Stimulated activated CD4-positive, alpha-beta T cell treated with anti-CD3 and anti-CD28 coated beads, Interleukin-4, amount 100 ng/mL, for 4 hours (primary cell): ENCODE measurements at places on chromosomes 6 and 20.

GRCh38 chr20:41222296-41222695, 85.0 kb downstream of the PLCG1 start:
- no peak for DNase-seq

DNA sequence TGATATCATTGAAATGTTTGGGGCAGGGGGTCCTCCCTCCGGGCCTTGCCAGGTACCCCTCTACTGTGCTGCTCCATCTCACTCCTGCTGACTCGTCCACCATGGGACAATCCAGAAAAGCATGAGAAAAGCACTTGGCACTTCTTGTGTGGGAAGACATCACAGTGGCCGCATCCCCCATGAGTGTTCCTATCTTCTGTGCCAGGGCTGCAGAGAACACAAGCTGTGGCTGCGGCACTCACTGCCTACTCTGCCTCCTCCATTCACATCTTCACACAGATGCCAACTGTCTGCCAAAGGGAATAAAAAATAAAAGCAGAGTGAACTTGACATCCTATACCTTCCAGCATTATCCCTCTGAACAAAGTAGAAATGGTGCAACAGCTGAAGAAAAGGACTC, 117.4 kb upstream of the PROKR2 start:
- DNase-seq, result no peak

DNA sequence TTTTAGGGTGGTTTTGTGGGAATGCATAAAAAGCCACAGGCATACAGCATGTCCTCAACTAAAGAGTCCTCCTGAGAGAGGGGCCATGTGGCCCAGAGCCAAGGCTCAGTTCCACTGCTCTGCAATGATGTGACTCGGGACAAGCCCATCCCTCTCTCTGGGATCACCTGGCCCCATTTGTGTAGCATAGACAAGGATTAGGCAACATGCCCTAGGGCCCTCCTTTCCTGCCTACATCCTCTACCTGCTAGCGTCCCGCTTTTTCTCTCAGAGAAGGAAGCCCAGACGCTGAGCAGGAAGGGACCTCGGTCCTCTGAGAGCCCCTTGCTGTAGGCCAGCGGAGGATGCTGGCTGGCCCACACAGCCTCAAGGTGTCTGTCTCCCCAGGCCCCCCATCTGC, 8.8 kb downstream of the TGM2 start:
- DNase-seq, result no peak

DNA sequence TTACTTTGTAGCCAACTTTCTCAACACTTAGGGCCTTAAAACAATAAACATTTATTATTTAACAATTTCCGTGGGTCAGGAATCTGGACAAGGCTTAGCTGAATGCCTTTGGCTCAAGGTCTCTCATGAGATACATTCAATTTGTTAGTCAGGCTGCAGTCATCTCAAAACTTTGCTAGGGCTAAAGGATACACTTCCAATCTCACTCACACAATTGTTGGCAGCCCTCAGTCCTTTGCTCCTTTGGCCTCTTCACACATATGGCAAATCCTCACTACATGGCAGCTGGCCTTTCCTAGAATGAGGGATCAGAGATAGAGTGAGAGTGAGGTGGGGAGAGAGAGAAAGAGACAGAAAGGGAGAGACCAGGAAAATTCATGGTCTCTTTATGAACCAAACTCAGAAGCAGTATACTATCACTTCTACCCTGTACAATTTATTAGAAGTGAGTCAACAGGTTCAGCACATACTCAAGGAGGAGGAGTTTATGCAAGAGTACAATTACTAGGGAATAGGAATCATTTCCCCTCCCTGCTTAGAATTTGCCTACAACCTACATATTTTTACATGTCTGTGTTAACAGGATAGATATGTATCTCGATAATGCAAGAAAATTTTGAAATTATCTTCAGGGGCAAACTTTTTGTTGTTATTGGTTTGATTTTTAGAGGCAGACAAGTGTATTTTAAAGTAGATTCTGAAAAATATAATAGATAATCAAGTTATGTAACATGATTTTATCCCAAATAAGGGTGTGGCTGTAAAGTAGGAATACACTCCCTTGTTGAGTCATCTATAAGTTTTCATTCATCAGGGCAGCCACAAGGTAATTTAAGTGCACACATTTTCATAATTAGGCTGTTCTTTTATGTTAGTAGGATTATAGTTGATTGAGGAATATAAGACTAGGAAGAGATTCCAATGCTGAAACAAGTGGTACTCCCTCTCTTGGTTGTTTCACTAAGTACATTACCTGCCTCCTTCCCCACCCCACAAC, 85.9 kb upstream of the HMGCLL1 start:
- no peak for DNase-seq

- no peak for DNase-seq
These were observed 71.3 kb upstream of the TOX2 start for GRCh38 chr20:43843096-43843964.

GRCh38 chr6:140623498-140623897, 1249.0 kb upstream of the CITED2 start:
- no peak for DNase-seq

DNA sequence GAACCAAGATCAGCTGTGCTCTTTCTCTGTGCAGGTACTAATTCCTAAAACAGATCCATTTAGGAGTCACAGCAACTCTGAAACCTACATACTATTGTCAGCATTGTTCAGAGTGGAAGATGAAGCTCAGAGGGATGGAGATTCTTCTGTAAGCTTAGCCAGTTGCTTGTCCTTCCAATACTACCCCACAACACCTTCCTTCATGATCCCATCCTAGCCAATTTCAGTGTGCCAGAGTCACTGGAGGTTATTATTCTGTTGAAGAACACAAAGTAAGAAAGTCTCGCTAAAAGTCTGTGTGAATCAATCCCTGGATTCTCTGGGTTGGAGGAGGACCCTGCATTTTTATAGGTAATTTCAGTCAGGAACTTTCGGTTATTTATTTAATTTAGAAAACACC, 2.3 kb downstream of the POPDC3 start:
- no peak for DNase-seq

- DNase-seq, result no peak
These were observed 220.4 kb upstream of the ZNF217 start for GRCh38 chr20:53814060-53814459.

DNA sequence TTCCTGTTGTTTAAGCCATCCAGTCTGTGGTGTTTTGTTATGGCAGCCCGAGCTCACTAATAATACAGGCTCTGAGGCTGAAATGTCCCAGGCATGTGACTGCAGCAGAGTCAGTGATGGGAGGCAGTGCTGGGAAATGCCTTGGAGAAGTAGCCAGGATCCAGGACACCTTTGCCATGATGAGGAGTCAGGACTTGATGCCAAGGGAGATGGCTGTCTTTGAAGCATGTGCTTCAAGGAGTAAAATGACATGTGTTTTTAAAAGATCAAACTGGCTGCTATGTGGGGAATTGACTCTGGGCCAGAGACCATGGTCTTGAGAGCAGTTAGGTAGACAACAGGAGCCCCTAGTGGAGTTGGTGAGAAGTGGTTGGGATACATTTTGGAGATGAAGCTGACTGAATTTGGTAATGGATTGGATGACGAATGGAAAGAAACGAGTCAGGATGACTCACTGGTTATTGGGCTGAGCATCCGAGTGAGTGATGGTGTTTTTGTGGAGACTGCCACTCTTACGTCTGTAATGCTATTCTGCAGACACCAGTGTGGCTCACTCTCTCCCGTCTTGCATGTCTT, 322.2 kb downstream of the PLCB1 start:
- no peak for DNase-seq

GRCh38 chr20:55977690-55978459, 27.4 kb downstream of the CBLN4 start:
- DNase-seq, result no peak

DNA sequence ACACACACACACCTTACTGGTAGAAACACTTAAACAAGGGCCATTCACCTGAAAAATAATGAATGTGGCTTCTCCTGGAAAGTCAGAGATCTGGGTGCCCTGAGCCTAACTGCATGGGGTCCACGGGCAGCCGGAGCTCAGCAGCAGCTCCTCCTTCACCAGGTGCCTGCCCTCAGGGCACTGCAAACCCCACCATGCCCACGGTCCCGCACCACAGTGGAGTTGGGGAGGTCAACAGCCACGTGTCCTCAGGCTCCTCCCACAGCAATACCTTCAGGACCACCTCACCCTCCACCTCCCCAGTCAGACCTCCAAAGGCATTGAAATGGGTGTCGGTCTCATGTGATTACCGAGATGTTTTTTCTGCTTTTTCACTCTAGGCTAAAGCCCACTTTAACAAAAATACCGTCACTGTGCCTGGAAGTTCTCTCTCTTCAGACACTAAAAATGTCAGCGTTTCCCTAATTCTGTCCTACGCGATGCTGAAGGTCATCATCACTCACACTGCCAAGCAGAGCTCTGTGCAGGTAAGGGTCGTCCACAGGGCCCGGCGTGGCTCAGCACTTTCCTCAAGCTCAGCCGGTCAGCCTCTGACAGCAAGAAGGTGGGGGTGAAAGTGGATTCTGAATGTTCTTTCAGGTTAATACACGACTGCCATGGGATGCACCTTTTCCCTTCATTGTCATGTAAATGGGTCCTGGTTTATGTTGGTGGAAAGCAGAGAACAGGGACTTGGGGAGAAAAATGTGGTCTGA, 48.9 kb downstream of the CDK5RAP1 start:
- no peak for DNase-seq

- DNase-seq, result no peak
These were observed 82.4 kb downstream of the VEGFA start for GRCh38 chr6:43852350-43852864.

DNA sequence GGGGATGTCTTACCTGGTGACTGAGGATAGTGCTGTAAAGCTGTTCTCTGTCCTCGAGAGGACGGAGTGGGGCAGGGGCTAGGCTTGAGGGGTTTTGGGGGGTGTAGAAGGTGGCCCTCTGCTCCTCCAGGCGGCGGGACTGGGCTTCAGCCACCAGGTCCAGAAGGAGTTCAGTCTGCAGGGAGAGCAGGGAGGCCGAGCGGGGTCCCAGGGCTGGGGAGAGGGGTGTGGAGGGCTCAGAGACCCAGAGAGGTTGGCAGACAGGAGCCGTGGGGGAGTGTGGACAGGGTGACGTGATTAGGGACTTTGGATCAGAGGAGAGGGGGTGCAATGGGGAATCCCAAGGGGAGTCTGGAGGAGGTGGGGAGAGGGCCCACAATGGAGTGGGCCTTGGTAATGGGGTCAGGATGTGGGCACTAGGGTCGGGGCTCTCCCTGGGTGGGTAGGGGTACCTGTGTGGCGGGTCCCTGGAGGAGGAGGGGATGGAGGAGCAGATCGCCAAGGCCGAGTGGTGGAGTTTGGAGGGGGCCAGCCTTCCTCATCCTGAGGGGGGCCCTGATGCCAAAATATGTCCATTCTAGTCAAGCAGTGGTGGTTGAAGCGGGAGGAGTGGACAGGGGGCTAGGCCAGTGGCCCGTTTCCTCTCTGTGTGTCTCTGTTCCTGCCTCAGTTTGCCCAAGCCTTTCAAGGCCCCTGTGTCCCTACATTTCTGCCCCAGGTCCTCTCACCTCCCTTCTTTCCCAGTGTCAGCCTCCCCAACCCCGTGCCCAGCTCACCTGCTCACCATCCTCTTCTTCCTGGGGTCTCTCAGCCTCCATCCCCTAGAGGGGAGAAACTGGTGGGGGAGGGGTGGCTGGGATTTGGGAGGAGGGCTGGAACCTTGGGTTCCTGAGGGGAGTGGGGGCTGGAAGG, 491 bp downstream of the GPSM3 start:
- DNase-seq, result no peak

- DNase-seq, result no peak
These were observed 9.4 kb upstream of the BMP7 start for GRCh38 chr20:57275813-57276212.

DNA sequence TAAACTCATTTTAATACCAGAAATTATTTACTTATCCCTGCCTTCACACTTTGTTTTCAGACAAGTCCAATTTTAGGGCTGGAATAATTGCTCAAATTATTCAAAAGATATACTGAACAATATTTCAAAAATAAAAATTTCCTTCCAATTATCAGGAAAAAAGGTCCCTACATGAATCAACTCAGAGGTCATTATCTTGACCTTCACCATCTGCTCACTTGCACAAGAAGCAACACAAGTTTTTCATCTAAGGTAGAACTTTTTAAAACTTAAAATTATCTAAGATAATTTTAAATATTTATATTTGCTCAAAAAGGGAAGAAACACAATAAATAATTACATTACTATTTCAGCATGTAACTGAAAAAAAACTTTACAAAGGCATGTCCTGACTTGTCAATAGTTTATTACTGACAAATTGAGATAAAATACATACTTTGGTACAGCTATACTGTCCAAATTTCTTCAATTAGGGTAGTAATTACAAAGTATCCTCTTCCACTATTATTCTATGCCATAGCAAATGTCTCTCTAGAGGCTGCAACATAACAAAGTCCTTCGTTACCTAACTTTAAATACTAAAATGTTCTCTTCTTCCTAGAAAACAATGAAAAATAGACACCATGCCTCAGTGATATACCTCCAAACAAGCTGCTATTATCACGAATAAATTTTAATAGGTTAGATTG, 2.4 kb downstream of the CEP85L start:
- DNase-seq, result no peak

DNA sequence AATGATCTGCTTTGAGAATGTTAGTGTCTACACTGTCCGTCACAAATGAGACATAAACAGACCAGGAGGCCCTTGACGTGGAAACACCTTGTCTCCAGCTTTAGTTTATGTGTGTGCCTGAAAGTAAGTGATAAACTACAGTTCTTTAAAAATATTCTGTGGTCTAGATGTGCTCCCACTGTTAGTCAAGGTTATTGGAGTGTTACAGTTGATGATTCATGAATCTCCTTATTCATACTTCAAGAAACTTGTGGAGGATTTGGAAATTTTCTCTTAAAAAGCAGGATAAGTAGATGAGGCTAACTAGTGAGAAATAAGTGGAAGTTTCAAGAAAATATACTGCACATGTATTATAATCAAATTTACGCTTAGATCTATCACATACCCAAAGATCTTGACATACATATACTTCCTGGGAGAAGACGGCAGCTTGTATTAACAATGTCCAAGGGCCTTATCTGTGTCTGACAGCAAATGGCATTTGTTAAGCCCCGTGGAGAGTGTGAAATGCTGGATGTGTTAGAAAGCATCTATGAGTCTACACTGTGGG, 90.5 kb upstream of the MBOAT1 start:
- no peak for DNase-seq

DNA sequence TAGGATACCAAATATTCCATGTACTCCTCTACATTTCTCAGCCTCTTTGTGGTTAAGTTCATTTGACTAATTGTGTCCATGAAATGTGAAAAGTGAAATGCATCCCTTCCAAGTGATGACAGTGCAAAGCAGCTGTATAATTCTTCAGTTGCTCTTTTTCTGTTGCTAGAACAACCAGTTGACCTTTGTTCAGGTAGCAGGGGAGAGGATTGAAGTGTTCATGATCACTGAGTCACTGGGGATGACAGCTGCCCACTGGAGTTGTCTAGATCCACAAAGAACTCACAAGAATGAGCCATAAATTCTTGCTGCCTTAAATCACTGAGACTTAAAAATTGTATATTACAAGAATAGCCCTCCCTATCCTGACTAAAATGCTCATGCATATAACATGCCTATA, 254.6 kb downstream of the EPHA7 start:
- DNase-seq, result no peak

DNA sequence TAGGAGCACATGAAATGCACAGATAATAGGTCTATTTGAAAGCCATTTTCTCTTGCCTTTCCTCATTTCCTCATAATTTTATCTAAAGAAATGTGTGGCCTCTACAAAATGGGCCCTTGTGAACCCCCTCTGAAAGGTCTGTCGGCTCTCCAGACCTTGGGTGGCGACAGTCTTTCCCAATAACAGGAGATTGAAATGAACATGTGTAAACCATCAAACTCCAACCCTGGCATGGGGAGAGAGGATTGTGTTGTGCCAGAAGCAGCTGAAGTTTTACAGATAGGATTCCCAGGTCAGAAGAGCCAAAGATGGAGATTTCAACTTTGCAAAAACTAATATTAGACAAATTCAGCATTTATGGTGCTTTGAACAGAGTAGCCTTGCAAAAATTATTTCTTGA, 277.1 kb upstream of the ECI2 start:
- no peak for DNase-seq
